COR-L47 (cell line): ENCODE measurements at places on chromosomes 16 and 17.
A peak's percentile ranks its signal among the peaks of the same experiment; 100 is the strongest.

GRCh38 chr16:88454523-88454947, 1.5 kb downstream of the ZFPM1 start:
- DNase-seq: peak; percentile 29

DNA sequence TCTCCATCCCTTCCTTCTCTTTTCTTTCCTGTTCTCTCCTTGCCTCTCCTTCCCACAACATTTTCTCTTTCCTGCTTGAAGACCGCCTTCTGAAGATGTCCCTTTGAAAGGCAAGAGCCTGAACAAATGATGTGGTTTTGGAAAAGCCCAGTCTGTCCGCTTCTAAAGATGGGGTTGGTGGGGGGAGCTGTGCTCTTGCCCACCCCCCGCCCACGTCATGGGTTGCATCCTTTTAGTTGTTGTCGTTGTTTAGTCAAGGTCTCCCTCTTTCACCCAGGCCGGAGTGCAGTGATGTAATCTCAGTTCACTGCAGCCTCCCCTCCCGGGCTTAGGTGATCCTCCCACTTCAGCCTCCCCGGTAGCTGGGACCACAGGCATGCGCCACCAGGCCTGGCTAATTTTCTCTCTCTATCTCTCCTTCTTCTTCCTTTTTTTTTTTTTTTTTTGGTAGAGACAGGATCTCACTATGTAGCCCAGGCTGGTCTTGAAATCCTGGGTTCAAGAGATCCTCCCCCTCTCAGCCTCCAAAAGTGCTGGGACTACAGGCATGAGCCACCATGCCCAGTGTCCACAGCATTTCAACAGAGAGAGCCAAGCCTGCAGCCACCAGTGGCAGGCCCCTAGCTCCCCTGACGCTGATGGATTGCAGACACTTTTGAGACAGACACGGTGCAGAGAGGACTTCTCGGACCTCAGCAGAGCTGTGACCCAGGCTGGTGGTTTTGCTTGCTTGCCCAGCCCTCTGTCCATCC, 26.0 kb upstream of the CIBAR2 start:
- DNase-seq: no peak

- DNase-seq: no peak
These were observed 260.2 kb downstream of the HS3ST4 start for GRCh38 chr16:25951999-25952398.

DNA sequence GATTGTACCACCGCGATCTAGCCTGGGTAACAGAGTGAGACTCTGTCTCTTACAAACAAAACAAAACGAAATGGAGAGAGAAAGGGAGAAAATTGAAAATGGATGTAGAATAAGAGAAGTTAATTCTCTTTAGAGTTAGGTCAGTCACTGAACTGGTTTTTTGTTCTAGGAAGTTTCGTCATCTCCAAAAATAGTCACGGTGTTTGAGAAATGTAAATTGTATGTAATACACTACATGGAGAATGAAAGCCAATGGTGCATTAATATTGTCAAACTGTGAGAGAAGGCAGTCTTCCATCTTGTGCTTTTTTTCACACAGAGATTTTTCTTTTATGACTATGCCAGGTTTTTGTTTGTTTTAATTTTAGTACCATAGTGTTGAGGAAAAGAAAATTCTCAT, 145.9 kb downstream of the BCAS3 start:
- DNase-seq: no peak

- no peak for DNase-seq
These were observed 6.9 kb downstream of the MYH10 start for GRCh38 chr17:8623591-8623990.

DNA sequence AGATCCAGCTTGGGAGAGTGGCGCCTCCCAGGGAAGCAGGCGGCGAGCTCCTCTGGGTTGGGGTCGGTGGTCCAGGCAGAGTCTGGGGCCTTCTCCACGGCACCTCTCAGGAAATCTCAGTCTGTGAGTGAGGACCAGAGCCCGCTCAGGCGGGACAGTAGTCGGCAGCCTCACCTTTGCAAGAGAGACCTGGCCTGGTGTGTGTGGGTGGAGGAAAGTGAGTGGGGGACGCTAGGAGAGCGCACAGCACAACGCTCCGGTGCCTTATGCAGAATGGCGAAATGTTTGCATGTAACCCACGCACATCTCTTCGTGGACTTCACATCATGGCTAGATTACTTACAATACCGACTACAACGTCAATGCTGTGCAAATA, 2.2 kb downstream of the AHSP start:
- no peak for DNase-seq

DNA sequence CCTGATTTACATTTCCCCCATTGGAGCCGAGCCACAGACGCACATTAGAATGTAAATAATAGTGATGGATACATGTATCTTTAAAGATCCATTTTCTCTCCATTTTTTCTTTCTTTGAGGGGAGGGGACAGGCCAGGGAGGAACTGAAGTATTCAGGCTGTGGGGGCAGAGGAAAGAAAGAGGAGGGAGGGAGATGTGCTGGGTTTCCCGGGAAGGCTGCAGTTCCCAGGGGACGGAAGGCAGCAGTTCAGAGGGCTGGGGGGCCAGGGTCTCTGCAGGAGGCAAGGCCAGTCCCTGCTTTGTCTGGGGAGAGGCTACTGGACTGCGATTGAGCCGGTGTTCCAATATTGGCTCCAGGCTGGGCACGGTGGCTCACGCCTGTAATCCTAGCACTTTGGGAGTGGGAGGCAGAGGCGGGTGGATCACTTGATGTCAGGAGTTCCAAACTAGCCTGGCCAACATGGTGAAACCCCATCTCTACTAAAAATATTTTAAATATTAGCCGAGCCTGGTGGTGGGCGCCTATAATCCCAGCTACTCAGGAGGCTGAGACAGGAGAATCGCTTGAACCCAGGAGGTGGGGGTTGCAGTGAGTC, 94.2 kb upstream of the LHX1 start:
- DNase-seq: no peak

DNA sequence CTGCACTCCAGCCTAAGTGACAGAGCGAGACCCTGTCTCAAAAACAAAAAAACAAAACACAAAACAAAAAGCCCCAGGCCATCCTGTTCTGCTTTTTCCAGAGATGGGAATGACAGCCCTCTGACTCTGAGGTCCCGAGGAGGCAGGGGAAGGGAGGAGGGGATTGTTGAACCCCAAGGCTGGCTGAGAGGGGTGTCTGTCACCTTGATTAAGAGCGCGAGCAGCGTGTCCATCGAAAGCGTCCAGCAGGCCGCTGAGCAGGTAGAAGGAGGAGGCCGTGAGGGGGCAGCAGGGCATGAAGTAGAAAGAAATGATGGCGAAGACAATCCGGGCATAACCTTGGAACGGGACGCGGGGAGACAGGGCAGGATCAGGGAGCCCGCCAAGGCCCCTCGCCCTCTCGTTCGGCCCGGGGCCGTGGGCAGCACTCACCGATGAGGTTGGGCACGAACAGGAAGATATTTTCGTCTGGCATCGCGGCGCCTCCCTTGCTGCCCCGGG, 593 bp downstream of the CDIPT start:
- DNase-seq: no peak

DNA sequence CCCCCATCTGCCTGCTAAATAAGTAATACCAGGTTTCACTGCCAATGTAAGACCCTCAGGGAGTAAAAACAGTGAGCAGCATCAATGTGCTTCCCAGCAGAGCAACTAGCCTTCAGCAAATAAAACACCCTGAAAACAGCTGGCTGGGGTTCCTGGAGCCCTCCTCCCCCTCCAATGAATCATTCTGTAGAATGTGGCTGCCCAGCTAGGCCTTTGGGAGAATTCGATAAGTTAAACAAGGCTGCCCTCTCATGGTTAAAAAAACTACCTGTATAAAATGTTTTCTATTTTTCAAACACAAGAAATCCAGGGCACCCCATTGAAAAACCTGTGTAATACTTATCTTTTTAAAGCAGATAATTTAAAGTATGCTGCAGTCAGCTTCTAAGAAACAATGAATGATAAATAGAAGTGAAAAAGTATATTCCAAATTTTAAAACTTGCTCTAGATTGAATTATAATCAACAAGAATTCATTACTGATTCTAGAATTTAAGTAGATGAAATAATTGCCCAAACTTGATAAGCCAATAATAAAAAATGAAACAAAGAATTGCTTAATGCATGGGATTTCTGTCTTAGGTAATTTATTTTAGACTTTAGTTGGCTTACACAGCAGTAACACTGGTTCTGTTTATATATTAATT, 9.4 kb upstream of the TOM1L1 start:
- DNase-seq: peak; percentile 21

DNA sequence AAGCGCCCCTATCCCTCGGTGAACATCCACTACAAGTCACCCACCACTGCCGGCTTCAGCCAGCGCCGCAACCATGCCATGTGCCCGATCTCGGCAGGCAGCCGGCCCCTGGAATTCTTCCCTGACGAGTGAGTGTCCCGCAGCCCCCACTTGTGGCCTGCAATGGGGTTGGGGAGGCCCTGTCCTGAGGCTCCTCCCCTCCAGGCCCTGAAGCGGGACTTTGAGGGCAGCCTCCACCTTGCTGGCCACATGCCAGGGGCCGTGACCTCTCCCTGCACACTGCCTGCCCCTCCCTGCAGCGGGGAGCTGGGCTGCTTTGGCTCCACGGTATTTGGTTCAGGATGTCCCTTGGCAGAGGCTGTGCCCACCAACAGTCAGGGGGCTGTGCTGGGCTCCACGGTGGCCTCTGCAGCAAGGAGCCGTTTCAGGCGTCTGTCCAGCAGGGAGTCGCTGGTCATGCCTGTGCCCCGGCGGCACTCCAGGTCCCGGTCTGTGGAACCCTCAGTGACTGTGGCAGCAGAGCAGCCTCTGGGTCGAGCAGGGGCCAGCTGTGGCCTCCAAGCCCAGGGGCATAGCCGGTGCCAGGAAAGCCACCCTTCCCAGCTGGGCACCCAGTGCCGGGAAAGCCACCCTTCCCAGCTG, 8.3 kb downstream of the NME3 start:
- no peak for DNase-seq

GRCh38 chr17:59746849-59747445, 39.5 kb downstream of the VMP1 start:
- DNase-seq: no peak

DNA sequence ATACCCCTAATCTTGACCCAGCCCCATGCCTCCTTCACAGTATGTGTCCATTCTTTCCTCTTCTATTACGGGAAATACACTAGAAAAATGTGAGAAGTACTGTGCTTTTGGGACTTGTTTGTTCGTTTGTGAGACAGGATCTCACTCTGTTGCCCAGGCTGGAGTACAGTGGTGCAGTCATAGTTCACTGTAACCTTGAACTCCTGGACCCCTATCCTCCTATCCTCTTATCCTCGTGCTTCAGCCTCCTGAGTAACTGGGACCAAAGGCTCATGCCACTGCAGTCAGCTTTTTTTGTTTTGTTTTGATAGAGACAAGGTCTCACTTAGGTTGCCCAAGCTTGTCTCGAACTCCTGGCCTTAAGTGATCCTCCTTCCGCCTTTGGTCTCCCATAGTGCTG, 29.9 kb upstream of the RASL10B start:
- no peak for DNase-seq

GRCh38 chr16:50271148-50272041, 5.0 kb downstream of the ADCY7 start:
- no peak for DNase-seq

GRCh38 chr16:10957771-10958482, 13.6 kb downstream of the CLEC16A start:
- no peak for DNase-seq

- no peak for DNase-seq
These were observed 107.0 kb downstream of the ANKRD11 start for GRCh38 chr16:89383095-89384003.

- DNase-seq: no peak
These were observed 2.4 kb downstream of the ZNF598 start for GRCh38 chr16:2007081-2007836.

DNA sequence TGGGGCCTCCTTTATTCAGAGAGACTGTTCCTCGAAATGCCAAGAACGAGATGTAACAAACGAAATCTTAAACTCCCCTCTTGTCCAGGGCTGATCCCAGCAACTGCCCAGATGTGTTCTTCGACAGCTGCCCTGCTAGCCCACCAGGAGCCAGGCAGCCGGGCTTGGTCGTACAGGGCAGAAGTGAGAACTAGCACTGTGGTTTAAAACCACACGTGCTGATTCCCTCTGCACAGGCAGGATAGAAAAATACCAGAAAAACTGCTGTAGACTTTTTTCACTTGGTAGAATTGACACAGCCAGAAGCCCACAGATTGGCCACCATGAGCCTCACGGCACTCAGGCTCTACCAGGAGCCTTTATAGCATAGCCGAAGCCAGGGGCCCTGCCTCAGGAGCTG, 33.1 kb downstream of the PLD6 start:
- no peak for DNase-seq

- DNase-seq: no peak
These were observed 82.8 kb downstream of the SKAP1 start for GRCh38 chr17:48347177-48347576.

- DNase-seq: no peak
These were observed 435.6 kb downstream of the WWOX start for GRCh38 chr16:78535098-78535497.

- no peak for DNase-seq
These were observed 15.9 kb downstream of the TBX2 start for GRCh38 chr17:61415374-61416210.

- no peak for DNase-seq
These were observed 41.8 kb downstream of the NOL11 start for GRCh38 chr17:67759355-67760171.

- DNase-seq: peak; percentile 52
These were observed 26.3 kb upstream of the OR4D1 start for GRCh38 chr17:58121925-58122324.

- no peak for DNase-seq
These were observed 748 bp downstream of the SMTNL2 start for GRCh38 chr17:4584917-4585637.

GRCh38 chr16:89721546-89722391, 432 bp downstream of the ZNF276 start:
- DNase-seq: peak; percentile 35

GRCh38 chr16:25030420-25031131, 15.4 kb upstream of the ARHGAP17 start:
- no peak for DNase-seq

DNA sequence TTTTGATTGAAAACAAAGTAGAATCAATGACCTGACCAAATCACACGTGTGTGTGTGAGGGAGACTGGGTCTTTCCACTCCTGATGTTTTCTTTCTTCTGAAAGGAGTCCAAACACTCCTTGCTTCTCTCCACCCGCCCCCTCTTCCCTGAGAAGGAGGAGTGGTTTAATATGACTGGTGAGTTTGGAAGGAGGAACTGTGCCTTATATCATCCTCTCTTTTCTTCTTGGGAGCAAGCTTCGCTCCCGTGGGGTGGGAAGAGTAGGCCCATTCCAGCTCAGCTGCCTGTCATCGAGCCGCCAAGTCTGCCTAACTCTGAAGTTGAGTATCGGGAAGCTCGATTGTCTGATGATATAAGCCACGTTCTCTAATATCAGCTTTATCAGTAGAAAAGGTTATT, 96.5 kb downstream of the YPEL2 start:
- no peak for DNase-seq

- DNase-seq: no peak
These were observed 39.8 kb downstream of the ARL4D start for GRCh38 chr17:43438626-43439025.

- DNase-seq: no peak
These were observed 7.9 kb downstream of the NAT9 start for GRCh38 chr17:74768069-74768762.

GRCh38 chr17:42873315-42873714, 22.3 kb downstream of the AOC3 start:
- DNase-seq: no peak
